ENCODE measurements at places on chromosomes 6 and 20. TPM values are rescaled to one million over a fixed set of nuclear protein-coding genes. Genes with fewer than 3 reads are reported as not detected.

The CST7 gene
- 1.1 TPM for total RNA-seq

The CDH4 gene
- 4.4 TPM for total RNA-seq

DNA sequence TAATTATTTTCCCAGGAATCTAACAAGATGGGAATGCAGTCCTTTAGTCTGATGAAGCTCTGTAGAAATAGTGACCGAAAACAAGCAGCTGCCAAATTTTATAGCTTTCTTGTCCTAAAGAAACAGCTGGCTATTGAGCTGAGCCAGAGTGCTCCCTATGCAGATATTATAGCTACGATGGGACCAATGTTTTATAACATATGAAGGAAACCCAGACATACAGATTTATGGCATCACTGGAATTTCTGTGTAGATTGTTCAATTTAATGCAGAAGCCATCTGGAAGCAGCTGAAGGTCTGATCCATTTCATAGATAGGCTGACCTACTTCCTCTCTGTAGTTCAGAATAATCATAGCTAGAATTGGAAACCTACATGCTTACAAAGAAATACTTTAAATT is 11.8 kb upstream of the SNPH start:
- DNase-seq = no peak

DNA sequence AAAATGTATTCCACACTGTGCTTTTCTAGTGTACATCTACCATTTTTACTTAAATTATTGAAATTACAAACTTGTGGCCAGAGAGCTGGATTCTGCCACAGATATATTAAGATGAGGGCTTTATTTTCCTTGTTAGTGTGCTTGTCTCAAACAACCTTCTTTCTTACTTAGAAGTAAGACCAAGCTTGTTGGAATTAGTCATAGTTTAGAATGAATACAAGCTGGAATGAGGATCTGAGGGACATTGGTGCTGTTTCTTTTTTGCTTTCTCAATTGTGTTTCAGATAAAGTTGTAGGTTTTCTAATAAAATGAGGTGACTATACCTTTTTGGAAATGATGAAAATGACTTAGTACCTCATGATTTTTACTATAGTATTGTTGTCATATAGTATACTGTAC is 40.3 kb downstream of the UBR2 start:
- no peak for DNase-seq

The RAET1G gene
- 0.73 TPM for total RNA-seq

DNA sequence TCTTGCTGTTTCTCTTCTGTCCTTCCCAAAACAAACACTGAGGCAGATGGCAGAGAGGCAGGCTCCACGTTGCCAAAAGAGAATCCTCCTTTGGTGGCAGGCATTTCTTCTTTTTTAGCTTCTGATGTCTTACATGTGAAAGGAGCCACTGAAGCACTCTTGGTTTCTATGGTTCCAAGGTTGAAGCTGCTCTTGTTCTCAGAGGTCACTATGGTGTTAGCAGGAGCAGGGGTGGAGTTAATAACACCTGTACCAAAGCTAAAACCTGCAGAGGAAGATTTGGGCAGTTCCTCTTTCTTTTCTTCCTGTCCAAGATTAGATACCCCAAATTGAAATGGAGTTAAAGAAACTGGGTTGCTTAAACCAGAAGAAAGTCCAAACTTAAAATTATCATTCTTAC is 28.8 kb downstream of the FAM8A1 start:
- no peak for DNase-seq

DNA sequence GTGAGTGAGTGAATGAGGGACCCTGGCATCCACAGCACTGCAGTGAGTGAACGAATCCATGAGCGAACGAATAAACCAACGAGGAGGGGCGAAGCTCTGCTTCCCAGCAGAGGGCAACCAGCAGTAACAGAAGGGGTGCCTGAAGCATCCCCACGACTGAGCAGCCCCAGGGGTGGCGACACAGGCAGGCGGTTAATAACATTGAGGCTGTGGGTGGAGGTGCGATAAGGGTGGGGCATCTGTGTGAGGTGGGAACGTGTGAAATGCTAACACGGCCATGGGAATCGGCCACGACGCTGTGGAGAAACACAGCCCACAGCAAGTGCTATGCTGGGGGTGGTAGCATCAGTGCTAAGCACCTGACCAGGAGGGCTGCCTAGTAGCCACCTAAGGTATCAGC is 75.9 kb downstream of the TAF4 start:
- DNase-seq = no peak

GRCh38 chr6:29633534-29633905 is 537 bp upstream of the GABBR1 start:
- no peak for DNase-seq

GRCh38 chr6:19682859-19683258 is 154.3 kb upstream of the ID4 start:
- DNase-seq = no peak

GRCh38 chr6:113530769-113531168 is 326.4 kb upstream of the MARCKS start:
- DNase-seq = no peak

The MRAP2 gene
- 1.5 TPM for total RNA-seq

The HLA-DPA1 gene
- total RNA-seq = 50.1 TPM

The WFDC10B gene
- not detected for total RNA-seq

- DNase-seq = no peak
Measured at GRCh38 chr20:12219798-12220197, 302.1 kb downstream of the BTBD3 start.

Data from ovary (tissue), 10 donors.